ENCODE measurements at places on chromosomes 2 and 18.
A peak's percentile ranks its signal among the peaks of the same experiment; 100 is the strongest.

DNA sequence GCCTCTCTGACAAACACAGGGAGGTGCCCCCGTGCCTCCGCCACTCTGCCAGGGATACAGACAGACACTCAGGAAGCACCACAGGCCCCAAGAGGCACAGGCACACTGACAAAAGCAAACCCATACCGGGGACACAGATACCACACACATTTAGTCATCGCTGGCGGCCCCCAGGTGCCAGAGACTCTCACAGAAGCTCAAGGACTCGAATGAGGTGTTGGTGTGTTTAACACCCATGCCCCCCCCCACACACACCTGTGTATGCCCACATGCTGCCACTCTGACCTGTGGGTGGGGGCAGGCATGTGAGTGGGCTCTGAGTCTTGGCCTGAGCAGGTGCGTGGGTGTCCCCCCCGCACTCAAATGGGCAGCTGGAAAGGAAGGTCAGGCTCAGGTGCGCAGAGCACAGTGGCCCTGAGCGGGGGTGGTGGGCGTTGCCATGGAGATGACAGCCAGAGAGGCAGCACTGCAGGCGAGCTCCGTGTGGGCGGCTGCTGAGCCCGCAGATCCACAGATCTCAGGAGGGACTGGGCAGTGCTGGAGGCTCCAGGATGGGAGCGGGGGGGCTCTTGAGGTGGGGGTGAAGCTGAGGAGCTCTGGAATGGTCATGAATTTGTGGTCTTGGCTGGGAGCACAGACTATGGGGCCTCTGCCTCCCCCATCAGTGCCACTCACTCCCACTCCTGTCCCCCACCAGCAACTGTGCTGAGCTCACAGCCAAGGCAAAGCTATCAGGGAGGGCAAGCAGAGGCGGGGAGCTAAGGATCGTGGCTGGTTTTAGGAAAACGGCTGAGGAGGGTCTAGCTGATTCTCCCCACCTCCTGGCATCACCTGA lies 73.9 kb upstream of the TAF1B start:
- no peak for DNase-seq

DNA sequence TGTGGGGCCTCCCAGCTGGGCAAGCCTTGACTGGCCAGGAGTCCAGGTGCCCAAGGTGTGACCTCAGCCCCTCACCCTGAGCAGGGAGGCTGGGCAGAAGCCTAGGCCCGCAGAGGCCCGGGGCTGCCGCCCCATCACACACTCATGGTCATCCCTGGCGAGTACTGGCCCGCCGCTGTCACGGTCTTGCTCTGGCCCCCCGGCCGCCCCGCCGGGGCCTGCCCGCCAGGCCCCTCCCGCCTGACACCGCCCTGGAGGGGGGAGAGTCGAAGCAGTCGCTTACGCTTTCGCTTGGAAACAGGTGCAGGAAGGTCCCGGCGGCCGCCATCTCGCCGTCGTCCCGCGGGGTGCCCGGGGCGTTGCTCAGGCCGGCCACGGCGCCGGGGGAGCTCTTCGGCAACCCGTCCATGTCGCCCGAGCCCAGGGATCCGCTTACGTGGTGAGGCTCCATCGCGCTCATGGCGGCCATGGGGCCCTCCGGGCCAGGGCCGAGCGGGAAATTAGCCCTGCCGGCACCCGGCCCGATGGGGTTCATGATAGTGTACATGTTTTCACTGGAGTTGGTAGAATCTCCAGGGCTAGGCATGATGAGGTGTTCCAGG lies 26.6 kb upstream of the ANKRD62 start:
- no peak for DNase-seq

DNA sequence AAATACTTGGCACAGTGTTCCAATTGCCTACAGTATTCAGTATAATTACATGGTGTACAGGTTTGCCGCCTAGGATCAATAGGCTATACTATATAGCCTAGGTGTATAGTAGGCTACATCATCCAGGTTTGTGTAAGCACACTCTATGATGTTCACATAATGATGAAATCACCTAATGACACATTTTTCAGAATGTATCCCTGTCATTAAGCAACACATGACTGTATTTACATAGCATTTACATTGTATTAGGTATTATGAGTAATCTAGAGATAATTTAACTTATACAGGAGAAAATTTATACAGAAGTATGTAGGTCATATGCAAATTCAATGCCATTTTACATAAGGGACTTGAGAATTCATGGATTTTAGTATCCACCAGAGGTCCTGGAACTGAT lies 35.4 kb downstream of the SCN7A start:
- no peak for DNase-seq

DNA sequence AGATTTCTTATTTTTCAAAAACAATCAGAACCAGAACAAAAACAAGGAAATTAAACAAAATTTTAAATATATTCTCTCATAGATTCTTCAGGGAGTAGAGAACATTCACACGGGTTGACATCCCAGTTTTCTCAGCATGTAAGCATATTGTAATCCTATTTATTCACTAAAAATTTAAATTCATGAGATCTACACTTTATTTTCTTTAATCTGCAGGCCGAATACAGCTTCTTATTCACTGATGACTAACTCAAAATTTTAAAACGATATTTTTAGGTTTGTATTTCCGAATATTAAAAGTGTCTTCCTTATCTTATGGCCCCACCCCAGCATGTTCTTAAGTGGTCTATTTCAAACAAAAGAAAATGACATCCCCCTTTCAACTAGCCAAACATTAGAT lies 262.4 kb downstream of the MEIS1 start:
- no peak for DNase-seq

- no peak for DNase-seq
Observed at GRCh38 chr2:230828272-230828961, 36.3 kb upstream of the ITM2C start.

DNA sequence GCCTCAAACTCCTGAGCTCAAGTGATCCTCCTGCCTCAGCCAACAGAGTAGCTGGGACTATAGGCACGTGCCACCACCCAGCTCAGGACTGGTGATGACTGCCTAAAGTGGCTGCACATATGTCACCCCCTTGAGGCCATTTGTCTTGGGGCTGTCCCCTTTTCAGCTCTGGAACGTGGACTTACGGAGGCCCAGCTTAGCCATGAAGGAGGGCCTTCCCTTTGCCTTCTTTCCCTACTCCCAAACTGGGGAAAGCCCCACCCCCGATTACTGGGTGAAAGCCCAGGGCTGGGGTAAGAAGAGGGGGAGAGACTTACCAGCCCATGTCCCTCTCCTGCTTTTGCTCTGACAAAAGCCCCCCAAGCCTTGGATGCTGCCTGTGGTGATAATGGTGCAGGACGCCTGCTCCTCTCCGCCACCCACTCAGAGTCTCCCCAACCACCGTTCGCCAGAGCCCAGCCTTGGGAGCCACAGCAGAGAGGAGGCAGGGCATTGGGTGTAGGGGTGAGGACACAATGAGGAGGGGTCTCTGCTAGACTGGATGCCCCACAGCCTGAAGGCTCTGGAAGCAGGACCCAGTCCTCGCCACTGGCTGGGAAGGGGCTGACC lies 2.5 kb upstream of the DUSP2 start:
- no peak for DNase-seq

DNA sequence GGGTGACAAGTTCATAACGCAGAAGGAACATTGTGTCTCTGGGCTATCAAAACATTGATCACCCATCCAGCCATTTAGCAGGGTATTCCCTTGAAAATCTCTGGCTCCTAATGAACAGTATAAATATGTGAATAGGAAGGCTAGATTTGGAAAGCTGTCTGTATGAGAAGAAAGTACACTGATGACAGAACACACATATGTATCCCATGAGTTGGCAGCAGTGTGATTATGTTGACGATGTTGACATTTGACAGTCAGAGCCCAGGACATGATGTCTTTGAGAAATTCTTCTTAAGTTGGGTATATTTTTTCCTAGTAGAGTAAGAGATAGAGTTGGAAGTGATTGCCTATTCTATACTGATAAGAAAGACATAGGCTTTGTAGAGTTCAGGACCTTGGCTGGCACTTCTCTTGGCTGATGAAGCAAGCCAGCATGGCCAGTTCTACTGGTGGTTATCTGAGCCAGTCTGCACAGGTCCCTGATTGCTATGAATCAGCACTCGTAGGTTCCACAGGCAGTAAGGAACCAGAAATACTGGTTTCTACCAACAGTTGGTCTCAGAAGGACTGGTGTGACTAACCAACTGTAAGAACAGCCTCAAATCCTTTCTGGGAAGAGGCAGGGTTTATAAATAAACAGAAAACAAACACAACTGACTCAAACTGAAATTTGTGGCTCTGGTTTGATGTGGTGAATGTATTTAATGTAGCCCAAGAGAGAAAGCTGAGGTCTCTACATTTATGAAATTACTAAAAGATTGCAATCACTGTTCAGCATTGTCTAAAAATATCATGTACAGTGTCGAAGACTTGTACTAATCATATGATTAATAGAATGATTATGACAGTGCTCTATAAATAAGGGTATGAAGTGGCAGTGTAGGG lies 43.9 kb upstream of the RAPH1 start:
- DNase-seq = peak; percentile 40

DNA sequence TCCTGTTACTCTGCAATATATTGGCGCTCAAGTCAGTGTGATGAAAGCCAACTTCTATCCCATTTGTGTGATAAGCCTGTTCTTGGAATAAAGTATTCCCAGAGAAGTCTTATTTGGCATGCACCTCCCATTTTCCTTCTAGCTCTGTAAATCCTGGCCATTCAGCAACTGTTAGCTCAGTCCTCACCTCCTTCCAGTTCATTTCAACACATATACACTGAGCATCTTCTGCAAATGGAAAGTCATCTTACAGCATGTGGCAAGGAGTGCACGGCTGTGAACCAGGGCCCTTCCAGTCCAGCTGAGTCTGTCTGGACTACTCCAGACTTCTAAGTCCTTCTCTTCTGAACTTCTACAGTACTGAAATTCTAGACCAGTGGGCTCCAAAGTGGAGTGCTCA lies 53.1 kb downstream of the SPATS2L start:
- DNase-seq = no peak

- no peak for DNase-seq
Observed at GRCh38 chr2:111975053-111975552, 76.7 kb downstream of the MERTK start.

- DNase-seq = no peak
Observed at GRCh38 chr2:9631553-9631819, 689 bp upstream of the YWHAQ start.

DNA sequence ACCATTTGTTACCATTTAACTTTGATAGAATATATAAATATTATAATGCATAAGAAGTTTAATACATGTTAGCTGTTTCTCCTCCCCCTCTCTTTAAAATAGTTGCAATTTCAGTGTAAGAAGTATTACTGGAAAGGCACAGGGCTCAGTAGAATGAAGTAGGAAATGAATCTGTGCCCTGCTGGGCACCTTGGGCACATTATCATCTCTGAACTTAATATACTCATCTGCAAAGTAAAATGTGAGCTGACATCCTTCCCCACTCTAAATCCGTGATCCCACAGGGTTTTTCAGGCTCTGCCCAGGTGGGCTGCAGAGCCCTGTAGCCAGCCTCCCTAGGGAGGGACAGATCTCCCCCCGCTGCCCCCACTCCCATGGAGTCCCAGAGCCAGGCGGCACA lies 56.8 kb downstream of the DPP4 start:
- DNase-seq = no peak

- no peak for DNase-seq
Observed at GRCh38 chr2:190856985-190857384, 23.6 kb upstream of the GLS start.

- DNase-seq = no peak
Observed at GRCh38 chr2:88053296-88053695, 2.3 kb downstream of the KRCC1 start.

GRCh38 chr18:69840445-69840844 lies 107.2 kb downstream of the CD226 start:
- DNase-seq = no peak

- no peak for DNase-seq
Observed at GRCh38 chr2:105118960-105119359, 81.1 kb downstream of the MRPS9 start.

- DNase-seq = no peak
Observed at GRCh38 chr18:71665131-71665530, 879.0 kb downstream of the CBLN2 start.

DNA sequence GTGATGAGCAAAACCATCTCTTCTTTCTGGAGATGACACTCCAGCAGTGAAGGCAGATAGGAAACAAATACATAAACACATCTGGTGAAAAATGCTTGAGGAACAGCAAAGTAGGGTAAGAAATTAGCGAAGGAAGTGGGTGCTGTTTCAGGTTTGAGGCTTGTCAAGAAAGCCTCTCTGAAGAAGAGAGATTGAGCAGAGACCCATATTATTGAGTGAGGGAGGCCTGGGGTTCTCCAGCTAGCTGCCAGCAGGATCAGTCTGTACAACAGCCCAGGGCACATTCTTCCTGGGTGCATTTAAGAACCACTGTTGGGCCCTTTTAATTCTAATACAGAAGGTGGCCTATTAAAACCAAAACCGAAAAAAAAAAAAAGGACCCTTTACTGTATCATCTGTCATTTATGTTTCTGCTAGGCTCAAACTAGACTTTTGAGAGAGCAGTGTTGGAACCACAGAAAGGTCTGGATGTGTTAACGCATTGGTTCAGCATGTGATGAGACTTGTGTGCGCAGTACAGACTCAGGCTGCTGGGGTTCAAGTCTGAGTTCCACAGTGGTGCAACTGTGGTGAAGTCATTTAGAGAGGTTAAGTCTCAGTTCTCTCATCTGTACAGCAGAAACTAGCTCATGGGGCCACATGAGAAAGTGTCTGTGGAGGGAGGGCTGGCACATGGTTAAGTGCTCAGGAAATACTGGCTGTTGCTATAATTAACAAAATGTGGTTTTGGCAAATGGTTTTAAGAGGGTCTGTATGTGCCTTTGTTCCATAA lies 28.9 kb downstream of the MGAT5 start:
- DNase-seq = peak; percentile 56

GRCh38 chr18:48921305-48922225 lies 29.2 kb downstream of the SMAD7 start:
- DNase-seq = no peak

GRCh38 chr18:3611313-3612090 lies 161.5 kb downstream of the TGIF1 start:
- DNase-seq = no peak

- no peak for DNase-seq
Observed at GRCh38 chr2:237351796-237352195, 62.2 kb downstream of the COL6A3 start.

- no peak for DNase-seq
Observed at GRCh38 chr2:129885735-129886134, 93.7 kb upstream of the RAB6C start.

DNA sequence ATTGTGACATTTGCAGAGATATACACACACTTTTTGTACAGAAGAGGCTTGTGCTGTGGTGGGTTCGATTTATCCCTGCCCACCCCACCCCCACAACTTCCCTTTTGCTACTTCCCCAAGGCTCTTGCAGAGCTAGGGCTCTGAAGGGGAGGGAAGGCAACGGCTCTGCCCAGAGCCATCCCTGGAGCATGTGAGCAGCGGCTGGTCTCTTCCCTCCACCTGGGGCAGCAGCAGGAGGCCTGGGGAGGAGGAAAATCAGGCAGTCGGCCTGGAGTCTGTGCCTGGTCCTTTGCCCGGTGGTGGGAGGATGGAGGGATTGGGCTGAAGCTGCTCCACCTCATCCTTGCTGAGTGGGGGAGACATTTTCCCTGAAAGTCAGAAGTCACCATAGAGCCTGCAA lies 40.0 kb downstream of the STEAP3 start:
- DNase-seq = no peak

GRCh38 chr2:21423854-21424253 lies 300.1 kb downstream of the TDRD15 start:
- DNase-seq = no peak

GRCh38 chr18:3689091-3689490 lies 239.1 kb downstream of the TGIF1 start:
- no peak for DNase-seq
